Activated CD4-positive, alpha-beta T cell treated with anti-CD3 and anti-CD28 coated beads, Interleukin-2, amount 50 U/mL, for 16 hours (primary cell): ENCODE measurements at places on chromosomes 16 and 17.
A peak's percentile ranks its signal among the peaks of the same experiment; 100 is the strongest.

DNA sequence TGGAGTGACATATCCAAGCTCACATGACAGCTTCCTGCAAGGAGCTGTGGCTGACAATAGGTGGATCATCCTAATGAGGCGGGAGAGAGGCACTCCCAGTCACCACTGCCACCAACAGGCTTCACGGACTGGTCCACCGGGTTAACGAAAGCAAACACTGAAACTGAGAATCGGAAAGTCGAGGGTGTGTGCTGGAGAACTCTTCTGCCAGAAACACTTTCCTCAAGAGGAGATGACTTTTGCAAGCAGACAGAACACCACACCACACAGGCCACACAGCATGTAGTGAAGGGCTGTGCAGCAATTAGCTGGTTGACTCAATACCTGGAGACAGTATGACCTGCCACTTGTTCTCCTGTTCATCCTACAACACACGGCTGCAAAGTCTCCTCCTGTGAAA is 53.0 kb upstream of the DNAJA2 start:
- no peak for DNase-seq

DNA sequence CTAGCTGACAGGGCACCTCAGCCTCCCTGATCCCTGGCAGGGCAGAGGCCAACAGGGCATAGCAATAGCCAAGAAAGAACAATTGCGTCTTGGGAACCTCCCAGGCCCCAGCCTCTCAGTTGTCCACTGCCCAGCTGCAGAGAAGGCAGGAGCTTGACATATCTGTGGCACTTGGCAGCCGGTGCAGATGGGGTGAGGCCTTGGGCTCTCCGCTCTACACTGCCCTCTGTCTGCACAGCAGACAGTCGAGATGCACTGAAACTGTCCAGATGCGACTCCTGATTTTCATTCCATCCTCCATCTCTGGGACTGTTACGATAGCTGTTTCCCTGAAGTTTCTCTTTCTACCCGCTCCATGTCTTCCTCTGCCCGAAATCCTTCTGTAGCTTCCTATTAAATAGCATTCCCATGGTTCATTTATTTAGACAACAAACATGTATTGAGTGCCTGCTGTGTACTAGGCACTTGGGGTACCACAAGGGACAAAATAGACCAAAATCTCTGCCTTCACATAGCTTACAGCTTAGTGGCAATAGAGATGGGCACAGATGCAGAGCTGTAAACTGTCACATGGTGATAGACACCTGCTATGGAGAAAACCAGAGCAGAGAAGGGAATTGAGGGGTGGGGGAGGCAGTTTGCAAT is 3.3 kb downstream of the POLR3E start:
- peak; percentile 55 for DNase-seq

DNA sequence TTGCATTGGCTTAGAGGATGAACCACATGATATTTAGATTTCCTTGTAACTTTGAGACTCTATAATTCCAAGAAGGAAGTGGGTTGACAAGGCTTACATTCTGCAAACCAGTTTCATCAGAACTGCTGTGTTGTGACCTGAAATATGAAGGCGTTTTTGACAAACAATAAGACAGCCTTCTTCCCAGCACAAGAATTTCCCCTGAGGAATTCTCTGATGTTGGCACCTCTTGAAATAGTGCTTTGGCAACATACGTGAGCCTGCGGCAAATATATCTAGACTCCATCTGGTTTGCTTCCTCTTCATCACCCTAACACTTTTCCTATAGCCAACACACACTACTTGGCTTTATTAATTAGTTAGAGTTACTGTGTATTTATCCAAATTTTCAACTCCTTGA is 585.5 kb upstream of the SOX9 start:
- no peak for DNase-seq

- no peak for DNase-seq
Measured at GRCh38 chr17:80499961-80500665, 23.7 kb upstream of the NPTX1 start.

DNA sequence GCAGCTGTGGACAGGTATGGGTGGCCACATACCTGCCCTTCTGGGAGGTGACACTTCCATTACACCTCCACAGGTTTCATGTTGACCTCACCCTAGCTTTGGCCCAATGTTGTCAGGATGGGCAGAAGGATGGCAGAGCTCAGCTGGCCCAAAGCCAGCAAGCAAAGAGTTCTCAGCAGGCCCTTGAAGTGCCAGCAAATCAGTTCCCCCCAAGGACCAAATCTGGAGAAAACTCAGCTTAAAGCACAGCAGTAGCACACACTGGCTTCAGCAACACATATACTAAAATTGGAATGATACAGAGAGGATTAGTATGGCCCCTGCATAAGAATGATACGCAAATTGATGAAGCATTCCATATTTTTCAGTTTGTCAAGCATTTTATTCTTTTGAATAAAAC is 13.4 kb downstream of the ARL4D start:
- no peak for DNase-seq

GRCh38 chr16:83878838-83879237 is 20.1 kb upstream of the MLYCD start:
- no peak for DNase-seq

DNA sequence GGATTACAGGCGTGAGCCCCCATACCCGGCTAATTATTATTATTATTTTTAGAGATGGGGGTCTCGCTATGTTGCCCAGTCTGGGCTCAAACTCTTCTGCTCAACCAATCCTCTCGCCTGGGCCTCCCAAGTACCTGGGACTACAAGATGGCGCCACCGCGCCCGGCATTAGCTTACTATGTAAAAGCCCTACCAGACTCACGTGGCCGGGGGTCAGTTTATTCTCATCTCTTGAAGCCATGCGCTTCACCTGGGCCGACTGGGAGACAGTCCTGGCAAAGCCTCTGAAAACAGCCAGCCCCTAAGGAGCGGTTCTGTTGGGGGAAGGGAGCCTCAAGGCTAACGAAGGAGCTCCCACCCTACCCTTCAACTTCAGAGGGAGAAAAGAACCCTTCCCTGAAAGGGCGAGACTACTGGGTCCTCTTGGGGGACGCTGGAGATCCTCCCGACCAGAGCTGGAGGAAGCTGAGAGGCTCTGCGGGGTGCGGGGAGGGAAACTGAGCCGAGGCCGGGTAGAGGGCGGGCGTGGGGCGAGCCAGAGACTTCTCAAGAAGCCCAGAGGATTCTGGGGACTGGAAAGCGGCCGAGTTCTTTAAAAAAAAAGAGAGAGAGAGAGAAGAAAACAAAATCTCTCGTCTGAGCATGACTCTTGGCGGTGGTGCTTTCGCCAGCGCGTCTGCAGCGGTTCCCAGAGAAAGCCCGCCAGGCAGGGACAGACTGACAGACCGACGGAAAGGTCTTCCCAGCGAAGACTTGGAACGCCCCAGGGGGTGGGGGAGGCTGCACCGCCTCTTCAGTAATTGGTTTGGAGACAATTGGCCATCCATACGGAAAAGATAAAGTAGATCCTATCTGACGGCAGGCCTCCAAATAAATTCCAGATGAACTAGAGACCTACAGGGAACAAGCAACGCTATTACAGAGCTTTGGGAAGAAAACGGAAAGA is 5.6 kb upstream of the TUBG2 start:
- DNase-seq: no peak

GRCh38 chr16:10611825-10612342 is 31.5 kb upstream of the EMP2 start:
- DNase-seq: no peak

DNA sequence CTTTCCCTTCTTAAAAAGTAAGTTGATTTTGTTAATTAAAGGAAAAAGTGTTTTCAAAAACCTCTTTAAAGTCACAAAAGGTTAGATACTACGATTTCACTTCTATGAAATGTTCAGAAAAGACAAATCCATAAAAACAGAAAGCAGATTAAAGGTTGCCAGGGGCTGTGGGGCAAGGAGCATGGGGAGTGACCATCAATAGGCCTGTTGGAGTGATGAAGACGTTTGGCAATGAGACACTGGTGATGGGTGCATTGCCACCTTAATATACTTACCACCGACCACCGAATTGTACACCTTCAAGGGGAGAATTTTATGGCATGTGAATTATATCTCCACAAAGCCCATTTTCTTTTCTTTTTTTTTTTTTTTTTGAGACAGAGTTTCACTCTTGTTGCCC is 19.2 kb downstream of the KIFC3 start:
- no peak for DNase-seq

- DNase-seq: no peak
Measured at GRCh38 chr16:87706278-87707000, 59.3 kb downstream of the KLHDC4 start.

DNA sequence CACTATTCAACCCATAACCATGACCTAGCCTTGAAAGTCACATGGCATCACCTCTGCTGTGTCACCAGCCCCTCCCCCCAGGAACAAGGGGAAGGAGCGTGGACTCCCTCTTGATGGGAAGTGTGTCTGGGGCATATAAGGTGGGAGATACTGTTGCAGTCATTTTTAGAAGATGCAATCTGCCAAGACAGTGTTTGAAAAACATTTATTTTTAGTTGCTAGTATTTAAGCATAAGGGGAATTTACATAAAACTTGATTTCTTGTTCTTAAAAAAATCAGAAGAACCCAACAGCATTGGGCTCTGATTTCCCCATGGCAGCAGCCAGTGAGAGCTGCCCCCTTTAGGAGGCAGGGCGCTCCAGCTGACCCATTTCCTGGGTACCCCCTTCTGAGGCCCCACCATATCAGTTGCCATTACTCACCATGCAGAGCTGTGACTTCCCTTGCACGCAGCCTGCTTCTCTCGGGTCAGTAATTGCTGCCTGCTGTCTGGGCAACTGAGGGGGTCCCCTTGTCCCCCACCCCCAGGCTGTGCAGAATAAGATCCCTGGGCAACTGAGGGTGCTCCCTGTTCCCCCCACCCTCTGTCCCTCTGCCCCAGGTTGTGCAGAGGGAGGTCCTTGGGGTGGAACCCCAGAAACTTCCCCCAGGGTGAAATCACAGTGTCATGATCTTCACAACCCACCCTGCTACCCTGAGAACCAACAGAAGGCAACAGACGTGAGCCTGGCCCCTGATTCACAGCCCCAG is 11.8 kb upstream of the CDC42EP4 start:
- DNase-seq: no peak

DNA sequence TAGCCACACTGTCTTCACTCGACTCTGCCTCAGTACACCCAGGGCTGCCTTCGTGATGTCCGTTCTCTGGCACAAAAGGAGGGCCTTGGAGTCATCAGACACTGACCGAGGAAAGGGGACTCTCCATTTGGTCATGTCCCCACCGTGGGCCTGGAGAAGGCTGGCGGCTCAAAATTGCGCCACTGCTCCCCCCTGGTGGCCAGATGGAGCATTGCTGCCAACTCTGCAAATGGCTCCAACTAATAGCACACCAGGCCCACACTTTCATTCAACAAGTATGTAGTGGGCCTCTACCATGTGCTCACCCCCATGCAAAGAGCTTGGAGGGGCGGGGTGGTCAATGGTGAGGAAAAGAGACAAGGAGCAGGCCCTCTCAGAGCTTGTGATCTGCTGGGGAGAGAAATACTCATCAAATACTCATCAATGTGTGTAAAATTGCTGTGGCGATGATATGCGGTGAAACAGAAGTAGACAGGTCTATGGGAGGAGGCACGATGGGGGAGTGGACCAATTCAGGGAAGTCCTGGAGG is 5.2 kb upstream of the GRIN2C start:
- peak; percentile 79 for DNase-seq

- peak; percentile 59 for DNase-seq
Measured at GRCh38 chr17:78412403-78412802, 34.0 kb downstream of the PGS1 start.

- DNase-seq: peak; percentile 37
Measured at GRCh38 chr16:4115209-4115948, 863 bp downstream of the ADCY9 start.

DNA sequence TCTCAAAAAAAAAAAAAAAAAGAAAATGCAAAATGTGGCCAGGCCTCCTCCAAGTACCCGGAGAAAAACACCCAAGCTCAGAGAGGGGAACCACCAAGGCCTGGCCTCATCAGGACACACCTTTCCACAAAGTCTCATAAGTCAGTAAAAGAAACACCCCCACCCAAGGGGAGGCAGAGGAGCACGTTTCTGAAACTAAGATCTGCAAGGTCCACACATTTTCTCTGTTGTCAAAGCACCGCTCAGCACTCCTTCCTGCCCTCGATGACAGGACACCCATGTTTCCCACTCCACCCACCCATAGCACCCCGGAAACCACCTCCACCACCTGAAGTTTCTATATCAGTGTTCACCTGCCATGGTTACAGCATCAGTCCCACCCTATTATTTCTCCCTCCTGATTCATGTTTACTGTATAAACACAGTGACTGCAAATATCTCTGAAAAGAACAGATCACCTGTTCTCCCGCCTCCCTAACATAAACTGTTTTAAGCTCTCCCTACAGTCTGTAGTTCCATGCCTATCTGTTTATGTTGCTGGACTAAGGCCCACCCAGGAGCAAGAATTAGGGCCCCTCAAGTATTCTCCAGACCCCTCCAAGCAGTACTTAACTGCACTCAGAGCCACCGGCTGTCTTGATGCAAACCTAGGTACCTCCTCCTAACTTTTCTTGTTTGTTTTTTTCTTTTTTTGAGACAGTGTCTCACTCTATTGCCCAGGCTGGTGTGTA is 2.0 kb downstream of the CORO7 start:
- DNase-seq: peak; percentile 96

DNA sequence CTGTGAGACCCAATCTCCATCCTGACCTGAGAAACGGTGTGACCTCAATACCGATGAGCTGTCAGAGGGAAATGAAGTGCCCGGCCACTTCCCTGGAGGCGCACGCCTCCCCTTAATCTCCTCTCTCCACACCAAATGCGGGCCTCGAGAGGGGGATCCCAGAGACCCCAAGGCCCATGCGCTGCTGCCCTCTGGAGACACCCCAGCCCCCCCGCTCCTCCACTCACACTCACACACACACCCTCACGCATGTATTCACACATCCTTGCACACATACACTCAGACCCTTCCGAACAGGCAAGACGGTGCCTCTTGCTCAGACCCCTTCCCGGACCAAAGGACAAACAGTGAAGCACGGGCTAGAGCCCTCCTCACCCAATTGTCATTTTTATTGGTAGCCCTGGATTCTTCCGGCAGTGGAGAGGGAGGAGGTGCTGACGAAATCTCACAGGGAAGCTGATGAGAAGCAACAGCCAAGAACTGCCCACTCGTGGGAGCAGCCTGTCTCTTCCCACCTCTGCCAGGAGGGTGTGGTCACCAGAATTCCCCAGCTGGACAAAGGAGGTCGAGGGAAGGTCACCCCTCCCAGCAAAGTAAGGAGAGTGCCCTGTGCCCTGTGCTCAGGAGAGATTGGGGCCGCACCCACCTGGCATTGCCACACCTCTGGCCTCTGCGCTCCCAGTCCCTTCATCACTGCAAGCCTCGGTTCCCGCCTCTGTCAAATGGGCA is 136.0 kb upstream of the TNRC6C start:
- DNase-seq: no peak

GRCh38 chr16:4006397-4006999 is 109.7 kb downstream of the ADCY9 start:
- no peak for DNase-seq

DNA sequence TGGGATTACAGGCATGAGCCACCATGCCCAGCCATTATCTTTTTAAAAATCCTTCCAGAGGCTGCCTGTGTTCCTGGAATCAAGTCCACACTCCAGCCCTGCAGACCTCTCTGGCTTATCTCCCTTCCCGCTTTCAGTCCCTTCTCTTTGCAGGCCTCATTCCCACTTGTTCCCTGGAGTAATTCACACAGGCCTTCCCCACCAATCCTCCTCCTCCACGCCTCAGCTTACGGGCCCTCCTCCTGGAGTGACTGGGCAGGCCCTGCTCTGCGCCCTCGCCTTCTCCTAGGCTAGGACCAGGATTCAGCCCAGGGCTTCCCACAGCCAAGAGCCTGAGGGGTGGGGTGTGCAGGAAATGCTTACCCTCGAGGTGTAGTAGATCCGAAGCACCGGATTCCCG is 2.8 kb downstream of the CDIPT start:
- DNase-seq: no peak
